Activated T-cell treated with anti-CD3 and anti-CD28 coated beads, Interleukin-2, amount 50 U/mL, for 72 hours (primary cell): ENCODE measurements at places on chromosomes 5 and 9.
A peak's percentile ranks its signal among the peaks of the same experiment; 100 is the strongest.

DNA sequence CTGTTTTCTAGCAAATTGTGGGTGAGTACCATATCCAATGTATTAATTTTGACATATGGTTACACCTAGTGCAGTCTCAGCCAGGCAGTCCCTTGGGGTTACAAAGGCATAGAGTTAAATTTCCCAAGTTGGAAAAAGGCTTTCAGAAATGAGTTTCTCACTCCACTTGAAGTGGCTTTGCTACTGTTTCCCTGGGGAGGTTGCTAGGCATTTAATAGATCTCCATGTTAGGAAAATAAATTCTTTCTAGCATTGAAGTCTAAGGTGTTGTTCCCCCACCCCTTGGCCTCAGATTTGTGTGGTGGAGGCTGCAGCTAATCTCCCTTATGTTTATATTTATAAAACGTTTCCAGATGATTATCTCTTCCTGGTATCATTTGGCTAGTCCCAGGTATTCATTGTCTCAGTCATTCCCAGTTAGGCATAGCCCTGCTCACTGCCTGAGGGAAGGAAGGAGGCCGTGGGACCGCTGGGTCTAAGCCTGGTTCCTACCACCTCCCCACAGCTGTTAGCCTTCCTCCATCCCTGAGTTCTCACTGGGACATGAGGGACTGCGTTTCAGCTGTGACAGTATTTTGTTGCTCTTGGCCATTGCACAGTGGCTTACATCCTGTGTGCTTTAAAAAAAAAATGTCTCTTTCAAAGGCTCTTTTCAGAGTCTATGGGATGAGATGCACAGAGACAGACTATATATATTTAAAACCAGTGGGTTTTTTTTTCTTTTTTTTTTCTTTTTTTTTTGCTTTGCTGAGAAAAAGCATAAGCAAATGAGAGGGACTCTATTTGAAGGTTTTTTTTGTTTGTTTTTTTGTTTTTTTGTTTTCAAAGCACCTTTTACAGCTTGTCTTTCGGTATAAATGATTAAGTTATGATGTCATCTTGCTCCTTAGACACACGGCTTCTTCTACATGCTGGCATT, 121.5 kb downstream of the MAST4 start:
- DNase-seq = no peak

- DNase-seq = no peak
These were observed 119.8 kb upstream of the PANK3 start for GRCh38 chr5:168699002-168699401.

DNA sequence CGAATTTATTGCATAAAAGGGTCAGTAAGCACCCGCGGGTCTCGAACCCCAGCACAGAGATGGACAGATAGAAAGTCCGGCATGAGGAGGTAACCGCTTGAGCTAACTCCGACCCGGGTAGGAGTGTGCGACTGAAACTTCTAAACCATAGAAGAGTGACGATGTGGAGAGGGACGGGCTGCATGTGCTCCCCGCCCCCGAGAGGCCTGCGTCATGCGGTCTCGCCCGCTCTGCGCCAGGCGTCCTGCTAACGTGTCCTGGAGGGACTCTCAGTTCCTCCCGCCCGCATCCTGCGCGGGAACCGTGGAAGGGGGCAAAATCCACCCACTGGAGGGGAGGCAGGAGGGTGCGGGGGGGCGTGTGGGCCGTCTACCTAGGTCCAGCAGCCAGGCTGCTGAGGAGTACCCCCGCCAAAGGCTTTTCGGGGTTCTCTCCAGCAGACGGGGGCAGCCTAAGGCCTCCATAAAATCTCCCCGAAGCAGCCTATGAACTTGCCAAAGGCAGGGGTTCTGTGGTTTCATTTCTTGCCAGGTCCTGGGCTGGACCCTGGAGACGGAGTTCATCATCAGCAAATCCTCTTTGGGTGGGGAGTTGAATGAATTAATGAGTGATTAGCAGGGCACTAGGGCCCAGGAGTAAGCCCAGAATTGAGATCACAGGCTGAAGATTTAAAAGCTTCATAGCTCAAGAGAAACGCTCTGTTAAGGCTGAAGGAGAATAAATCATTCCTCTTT, 51.9 kb downstream of the TGFBI start:
- peak; percentile 71 for DNase-seq

DNA sequence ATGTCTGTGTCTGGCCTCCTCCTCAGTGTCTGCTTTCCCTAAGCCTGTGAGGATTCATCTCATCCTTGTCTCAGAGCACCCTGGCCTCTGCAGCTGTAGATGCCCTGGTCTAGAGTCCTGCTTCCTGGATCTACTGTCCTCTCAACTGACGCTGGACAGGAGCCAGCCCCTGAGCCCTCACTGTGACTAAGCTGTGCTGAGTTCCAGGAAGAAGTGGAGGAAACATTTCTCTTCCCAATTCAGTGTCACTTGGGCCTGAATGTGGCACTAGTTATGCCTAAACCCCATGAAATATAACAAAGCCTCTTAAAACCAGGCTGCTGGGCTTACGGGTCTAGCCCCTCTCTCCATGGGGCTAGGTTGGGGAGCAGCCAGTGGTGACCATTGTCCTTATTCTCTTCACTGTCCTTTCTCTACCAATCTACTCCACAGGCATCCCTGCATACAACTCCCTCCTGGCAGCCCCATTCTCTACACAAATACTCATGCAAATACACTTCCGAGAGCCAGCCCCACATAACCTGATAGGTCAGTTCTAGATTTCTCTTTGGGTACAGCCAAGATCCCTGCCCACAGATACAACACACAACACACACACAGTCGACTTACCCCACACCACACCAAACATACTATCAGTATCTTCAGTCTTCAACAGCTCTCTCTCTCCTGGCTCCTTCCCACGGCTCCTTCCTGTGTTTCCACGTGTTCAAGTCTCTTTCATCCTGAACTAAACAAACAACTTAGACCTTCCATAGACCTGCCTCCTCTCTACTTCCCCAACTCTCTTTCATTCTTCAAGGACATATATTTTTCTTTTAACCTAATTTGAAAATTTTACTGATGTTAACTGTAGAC, 220.8 kb downstream of the SNX18 start:
- no peak for DNase-seq

- no peak for DNase-seq
These were observed 115.7 kb downstream of the WNK2 start for GRCh38 chr9:93299418-93300174.

- no peak for DNase-seq
These were observed 59.1 kb upstream of the ALDH1A1 start for GRCh38 chr9:73011956-73012355.

GRCh38 chr9:15944341-15944740, 391.5 kb downstream of the CCDC171 start:
- no peak for DNase-seq

- peak; percentile 63 for DNase-seq
These were observed 14.7 kb upstream of the CXXC5 start for GRCh38 chr5:139633295-139634027.

DNA sequence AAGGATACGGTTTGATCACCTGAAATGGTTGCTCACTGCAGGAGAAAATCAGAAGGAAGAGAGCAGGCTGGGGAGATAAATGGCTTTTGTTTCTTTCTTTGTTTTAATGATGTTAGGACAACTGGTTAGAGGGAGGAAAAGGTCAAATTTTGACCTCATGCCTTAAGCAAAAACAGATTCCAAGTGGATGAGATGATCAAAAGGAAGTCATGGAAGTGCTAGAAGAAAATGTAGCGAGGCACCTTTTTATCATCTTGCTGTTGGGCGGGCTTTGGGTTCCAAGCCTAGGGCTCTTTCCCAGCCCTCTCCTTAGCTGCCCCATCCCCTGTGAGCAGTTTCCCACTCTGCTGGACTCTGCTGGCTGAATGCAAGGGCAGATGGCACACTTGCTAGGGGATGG, 127.9 kb downstream of the ADAMTS2 start:
- no peak for DNase-seq

DNA sequence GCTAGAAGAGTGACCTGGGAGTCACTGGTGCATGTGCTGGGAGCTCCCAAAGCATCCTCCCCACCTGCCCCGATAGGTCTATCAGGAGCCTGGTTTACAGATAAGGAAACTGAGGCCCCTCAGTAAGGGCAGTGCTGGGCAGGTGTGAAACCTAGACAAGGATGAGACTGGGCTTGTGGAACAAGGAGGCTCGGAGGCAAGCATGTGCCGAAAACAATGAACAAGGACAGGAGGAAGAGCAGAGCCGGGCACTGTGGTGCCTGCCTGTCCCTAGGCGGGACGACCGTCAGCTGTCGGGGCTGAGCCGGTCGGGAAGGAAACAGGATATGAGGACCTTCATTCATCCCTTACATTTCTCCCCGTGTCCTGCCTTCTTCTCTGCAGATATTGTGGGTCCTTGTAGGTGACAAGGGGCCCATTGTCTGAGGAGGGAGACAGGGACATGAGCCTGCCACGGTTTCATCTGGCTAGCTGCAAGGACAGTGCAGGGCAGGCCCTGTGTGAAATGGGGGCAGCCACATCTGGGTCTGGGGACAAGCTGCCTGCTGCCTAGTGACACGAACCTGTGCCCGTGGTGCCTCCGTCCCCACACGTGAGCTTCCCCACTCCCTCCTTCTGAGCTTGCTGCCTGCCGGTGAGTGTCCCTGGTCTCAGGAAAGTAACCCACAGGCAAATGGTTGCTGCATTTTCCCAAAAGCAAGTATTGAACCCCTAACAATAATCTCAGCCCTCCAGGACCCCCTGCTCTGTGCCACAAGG, 18.6 kb downstream of the FGD3 start:
- DNase-seq = no peak

DNA sequence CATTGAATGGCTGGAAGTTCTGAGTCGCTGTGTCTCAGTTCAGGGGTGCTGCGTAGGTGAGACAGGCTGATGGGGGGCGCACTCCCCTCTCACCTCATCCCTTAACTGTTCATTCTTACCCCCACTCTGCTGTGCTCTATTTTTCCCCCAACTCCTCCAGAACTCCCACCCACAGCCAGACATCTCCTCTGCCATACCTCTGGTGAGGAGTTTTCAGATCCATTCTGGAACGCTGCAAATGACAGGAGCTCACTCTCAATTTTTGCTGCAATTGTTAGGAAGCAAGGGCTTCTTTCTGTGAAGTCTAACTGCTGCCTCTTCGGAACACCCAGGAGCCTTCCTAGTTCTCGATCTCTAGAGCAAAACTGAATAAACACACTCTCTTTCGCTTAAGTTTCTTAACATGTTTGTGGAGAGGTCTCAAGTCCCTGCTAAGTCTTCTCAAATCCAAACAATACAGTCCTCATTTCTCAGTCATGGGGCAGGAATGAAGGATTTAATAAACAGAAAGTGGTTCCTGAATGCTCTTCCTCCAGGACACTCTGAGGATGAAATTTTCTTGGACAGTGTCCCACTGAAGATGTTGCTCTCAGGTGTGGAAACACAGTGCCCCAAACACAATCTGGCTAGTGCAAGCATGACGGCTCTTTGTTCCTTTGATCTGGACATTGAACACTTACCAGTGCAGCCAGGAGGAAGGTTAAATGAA, 387.7 kb downstream of the KDM4C start:
- DNase-seq = no peak

GRCh38 chr5:59174248-59174844, 591.5 kb downstream of the RAB3C start:
- peak; percentile 46 for DNase-seq

GRCh38 chr5:15026011-15026893, 154.7 kb upstream of the ANKH start:
- no peak for DNase-seq

DNA sequence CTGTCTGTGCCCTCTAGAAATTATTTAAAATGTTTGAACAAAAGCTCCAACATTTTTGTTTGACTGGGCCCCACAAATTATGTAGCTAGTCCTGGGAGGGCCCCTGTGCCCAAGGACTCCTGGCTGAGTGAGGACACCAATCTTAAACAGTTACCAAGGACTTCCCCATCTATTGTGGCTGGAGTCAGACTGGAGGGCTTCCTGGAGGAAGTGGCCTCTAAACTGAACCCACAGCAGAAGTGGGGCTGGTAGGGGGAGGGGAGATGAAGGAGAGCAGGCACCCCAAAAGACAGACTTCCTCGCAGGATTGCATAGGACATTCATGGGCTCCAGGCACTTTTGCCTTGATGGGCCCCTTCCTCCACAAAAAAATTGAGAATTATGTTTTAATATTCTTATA, 8.1 kb downstream of the ADAMTS13 start:
- no peak for DNase-seq

DNA sequence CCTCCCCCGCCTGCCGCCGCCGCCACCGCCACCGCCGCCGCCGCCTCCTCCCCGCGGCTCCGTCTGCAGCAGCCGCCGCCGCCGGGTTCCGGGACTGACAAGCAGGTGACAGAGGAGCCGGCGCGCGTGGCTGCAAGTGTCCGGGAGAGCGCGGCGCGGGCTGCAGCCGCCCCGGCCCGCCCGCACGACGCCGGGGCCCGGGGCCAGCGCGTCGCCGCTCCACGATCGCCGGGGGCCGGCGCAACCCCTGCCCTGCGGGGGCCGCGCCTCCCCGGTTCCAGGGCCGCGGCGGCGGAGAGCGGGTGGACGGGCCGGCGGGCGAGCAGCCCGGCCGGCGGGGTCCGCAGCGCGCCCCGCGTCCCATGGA, 343 bp downstream of the LMX1B start:
- no peak for DNase-seq

- DNase-seq = no peak
These were observed 111.1 kb downstream of the CACNA1B start for GRCh38 chr9:137988701-137989100.

DNA sequence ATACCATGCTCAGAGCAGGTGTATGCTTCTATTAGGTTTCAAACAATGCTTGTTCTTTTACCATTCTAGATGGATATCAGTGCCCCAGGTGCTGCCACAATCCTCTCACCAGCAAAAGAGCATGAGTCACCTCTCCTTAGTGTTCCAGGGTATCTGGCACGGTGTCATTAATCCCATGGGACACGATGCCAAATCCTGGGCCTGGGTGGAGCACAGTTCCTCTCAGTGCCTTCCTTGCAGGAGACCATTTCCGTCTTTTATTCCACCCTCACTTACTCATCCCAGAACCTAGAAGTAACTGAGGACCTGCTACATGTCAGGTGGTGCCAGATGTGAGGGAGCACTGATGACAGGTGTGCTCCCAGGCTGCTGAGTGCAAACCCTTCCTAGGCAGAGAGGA, 1.3 kb upstream of the OR13J1 start:
- no peak for DNase-seq

- no peak for DNase-seq
These were observed 574.8 kb downstream of the PSAT1 start for GRCh38 chr9:78871452-78872331.

DNA sequence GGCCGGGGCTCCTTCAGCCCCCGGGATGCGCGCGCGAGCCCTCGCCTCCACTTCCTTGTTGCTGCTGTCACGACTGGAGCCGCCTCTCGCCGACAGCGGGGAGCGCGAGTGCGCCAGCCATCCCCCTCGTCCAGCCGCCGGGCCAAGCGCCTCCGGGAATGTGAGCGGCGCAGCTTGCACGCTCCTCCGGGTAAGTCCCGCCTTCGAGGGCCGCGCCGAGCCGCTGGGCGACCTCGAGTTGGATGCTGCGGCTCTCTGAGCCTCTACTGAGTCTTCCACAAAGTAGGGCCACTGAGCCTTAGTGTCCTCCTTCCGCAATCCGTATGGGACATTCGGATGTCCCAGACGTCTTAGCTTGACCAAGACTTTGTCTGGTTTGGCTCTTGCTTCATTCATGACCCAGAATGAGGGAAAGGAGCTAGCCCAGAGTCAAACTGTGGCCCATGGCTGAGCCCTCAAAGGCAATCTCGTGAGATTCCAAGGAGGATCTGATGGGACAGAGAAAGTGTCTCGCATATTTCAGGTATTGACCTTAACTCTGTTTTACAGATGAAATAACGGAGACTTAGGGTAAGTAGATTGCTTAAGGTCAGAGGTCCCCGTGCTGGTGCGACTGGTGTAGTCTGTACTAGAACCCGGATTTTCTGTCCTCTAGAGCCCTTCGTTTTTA, 586 bp downstream of the HMGXB3 start:
- DNase-seq = peak; percentile 53

- no peak for DNase-seq
These were observed 132.9 kb upstream of the NR3C1 start for GRCh38 chr5:143536364-143536763.
